ENCODE measurements at places on chromosomes 6 and 20.

- no peak for DNase-seq
Measured at GRCh38 chr6:99092461-99092860, 144.7 kb upstream of the FBXL4 start.

- DNase-seq = no peak
Measured at GRCh38 chr6:9346923-9347322, 911.6 kb upstream of the SLC35B3 start.

DNA sequence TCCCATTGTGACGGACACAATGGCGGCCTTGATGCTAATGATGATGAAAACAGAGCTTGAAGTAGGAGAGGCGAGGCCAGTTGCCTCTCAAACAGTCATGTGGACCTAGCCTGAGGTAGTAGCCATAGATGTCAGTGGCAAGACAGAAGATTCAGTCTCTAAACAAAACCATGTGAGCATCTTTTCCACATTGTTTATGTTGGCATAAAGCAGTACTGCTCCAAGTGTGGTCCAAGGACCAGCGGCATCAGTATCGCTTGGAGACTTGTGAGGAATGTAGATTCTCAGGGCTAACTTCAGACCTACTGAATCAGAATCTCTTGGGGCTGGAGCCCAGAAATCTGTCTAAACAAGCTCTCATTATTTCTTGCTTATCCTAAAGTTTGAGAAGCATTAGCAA lies 312.8 kb upstream of the JAG1 start:
- DNase-seq = no peak

- DNase-seq = no peak
Measured at GRCh38 chr6:128932061-128932460, 49.1 kb downstream of the LAMA2 start.

GRCh38 chr6:89037141-89037900 lies 43.2 kb upstream of the PNRC1 start:
- DNase-seq = no peak

- DNase-seq = no peak
Measured at GRCh38 chr6:33772082-33772830, 16.7 kb downstream of the LEMD2 start.

DNA sequence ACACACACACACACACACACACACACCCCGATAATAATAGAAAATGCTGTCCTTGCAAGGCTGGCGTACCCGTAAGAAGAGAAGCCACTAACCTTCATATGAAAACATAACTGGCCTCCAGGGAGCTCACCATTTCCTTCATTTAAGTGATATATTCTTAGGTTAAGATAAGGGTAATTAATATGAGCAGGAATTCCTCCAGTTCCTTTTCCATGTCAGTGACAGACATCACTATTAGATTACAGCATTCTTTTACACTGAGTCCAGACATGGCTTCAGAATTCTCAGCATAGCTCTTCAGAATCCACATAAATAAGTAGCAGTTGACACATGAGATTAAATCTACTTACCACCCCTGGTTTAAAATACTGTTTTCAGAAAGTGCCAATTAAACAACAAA lies 121.9 kb downstream of the SIM1 start:
- no peak for DNase-seq

DNA sequence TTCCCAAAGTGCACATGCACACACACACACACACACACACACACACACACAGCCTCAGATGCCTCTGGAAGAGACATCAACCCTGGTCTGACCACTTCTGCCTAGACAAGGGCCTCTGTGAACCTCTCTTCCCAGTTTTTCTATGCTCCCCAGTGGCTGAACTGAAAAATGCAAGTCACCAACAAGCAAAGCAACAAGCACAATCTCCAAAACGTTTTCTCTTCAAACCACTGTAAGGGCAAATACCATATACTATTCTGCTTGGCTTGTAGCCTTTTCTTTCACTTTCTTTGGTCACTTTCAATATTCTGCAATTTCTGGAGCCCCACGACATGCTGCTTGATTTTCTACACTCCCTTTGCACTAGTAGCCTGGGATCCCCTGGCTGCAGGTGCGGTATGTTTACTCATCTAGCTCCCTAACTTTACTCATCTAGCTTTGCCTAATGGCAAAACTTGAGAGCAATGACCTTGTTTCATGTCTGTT lies 121.4 kb upstream of the DST start:
- DNase-seq = peak; percentile 96

DNA sequence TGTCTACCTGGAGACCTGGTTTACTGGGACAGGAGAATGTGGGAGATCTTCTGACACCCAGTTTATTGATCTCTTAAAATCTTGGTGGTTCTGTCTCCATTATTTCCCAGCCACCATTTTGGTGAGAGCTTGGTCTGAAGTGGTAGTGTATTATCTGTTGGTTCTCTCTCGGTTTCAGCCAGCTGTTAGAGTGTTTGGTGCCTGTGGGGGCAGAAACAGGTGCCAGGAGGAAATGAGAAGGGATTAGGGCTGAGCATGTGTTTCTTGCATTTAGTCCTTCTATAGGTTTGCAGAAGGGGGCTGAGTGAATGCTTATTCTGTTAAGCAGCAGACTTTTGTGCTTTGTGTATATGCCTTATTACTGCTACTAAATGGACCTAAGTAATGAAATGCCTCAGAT lies 9.6 kb downstream of the JARID2 start:
- DNase-seq = peak; percentile 42

DNA sequence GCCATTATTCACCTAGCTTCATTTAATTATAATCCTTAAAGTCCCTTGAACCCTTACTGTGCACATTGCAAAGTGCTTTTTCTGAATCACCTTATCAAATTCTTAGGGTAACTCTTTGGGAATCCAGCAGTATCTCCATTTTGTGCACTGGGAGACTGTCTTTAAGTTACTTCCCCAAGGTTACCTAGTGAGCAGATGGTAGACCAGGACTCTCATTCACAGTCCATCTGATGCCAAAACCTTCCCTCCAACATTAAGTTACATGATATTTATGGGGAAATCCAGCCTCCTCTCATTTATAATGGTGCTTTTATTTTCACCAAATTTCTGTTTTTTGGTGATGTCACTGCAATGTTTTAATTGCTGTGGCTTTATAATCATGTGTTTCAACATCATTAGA lies 75.7 kb downstream of the NCOA7 start:
- no peak for DNase-seq

DNA sequence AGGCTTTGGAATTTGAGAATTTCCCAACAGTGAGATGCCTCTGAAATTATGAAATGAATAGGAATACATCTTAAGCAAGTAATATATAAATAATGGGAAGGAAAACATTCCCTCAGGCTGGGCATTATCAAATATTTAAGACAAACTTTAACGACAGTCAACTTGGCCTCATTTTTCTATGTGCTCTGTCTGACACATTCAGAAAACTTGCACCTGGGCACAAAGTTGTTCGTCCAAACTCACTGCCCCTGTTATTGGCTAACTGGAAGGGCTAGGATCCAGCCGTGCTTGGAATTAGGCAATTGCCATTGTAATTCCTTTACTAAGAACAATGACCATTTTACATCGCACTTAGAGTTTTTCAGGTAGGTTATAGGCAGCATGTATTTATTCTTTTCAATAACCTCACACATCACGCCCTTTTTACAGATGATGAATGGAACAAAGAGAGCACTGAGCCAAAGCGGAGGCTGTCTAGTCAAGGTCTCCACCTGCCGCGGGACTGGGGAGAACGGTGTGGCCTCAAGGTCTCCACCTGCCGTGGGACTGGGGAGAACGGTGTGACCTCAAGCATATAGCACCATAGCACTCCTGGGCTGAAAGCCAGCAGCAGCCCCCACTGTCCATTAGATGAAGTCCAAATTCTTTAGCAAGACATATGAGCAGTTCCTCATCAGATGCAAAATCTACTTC lies 40.7 kb upstream of the FOXQ1 start:
- DNase-seq = no peak

DNA sequence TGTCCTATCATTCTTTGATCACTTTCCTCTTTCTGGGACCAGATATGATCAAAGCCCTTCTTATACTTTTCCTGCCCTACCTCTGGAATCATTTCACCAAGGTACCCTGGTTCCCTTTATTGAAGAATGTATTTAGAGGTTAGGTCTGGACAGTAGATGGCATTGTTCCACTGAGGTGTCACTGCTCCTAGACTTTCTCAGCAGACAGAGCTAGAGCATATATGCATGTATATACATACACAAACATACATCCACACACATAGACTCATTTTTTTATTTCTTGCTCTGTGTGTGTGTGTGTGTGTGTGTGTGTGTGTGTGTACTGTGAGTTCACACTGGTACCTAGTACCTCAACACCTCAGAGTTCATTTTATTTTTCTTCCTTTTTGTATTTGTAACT lies 40.9 kb downstream of the PTPRA start:
- DNase-seq = peak; percentile 71

GRCh38 chr20:30286157-30286556 lies 971.3 kb upstream of the DEFB115 start:
- DNase-seq = no peak

DNA sequence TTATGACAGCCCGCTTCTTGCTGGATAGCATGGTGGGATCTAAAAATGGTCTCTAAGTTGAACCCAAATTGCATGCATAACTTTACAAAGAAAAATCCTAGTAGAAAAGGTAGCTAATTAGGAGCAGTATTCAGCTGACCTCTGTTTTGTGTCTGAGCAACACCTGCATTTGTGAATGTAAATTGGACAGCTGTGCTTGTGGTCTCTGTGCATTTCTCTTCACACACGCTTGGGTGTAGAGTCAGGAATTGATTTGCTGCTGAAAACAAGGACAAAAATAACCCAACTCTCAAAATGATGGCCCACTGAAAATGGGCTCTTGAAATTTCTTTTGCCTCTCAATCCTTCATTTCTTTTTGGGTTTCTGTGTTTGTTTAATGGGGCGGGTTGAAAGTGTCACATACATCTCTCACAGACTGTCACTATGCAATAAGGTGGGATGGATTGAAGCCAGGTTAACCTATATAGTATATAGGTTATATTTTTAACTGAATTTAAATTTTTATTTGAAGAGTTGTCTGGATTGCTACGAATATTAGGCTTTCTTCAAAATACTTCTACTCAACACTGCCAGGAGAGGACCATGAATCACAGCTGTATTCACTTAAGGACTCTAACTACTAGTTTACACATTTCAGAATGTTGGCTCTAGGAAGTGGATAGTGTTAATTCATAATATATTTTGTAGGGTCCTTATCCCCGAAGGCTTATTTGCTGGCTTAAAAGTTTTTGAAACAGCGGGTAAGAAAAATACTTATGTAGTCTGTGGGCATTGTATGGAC lies 46.5 kb downstream of the SOBP start:
- no peak for DNase-seq

GRCh38 chr20:52433326-52434040 lies 241.9 kb upstream of the ZFP64 start:
- no peak for DNase-seq

DNA sequence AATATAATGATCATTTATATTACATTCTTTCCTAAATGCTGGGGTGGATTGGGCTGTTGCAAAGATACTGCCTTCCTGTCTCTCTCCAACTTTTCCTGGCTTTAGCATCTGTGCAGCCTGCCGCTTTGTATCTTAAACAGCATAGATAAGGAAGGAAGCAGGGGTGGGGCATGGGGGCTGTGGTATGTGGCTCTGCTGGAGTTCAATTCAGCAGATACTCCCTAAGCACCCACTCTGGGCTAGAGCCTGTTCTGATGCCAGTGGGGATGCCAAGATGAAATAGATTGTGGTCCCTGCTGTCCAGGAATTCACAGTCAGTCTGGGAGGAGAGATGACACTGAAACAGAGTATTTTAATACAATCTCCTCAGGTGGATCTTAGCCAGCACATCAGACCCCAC lies 56.8 kb downstream of the EIF2S2 start:
- DNase-seq = no peak
